ENCODE measurements at places on chromosomes 6 and 20. TPM values are rescaled to one million over a fixed set of nuclear protein-coding genes. Genes with fewer than 3 reads are reported as not detected.

PLA2G7 gene
- total RNA-seq = 0.46 TPM

EBF4 gene
- 4.8 TPM for total RNA-seq

SSTR4 gene
- total RNA-seq = not detected

PRL gene
- total RNA-seq = not detected

C20orf141 gene
- not detected for total RNA-seq

SNPH gene
- 6.9 TPM for total RNA-seq

POFUT1 gene
- 22.6 TPM for total RNA-seq

TSBP1 gene
- not detected for total RNA-seq

All from cardiac septum (tissue), 1 donor.